Activated CD8-positive, alpha-beta T cell treated with anti-CD3 and anti-CD28 coated beads, Interleukin-2, amount 10 ng/mL, durations not matched to agents 7 days and 5 days (primary cell): ENCODE measurements at places on chromosomes 11 and 22. TPM values are rescaled to one million over a fixed set of nuclear protein-coding genes. Genes with fewer than 3 reads are reported as not detected.

Gene OR52N4
- total RNA-seq = 0.63 TPM

Gene NAALADL1
- 7.5 TPM for total RNA-seq

Gene KRTAP5-9
- not detected for total RNA-seq

Gene SORL1
- total RNA-seq = 107 TPM

Gene CHADL
- total RNA-seq = 0.37 TPM

Gene DEFB131B
- total RNA-seq = not detected

Gene MUC15
- total RNA-seq = not detected

Gene WNT11
- 0.26 TPM for total RNA-seq

Gene MADD
- total RNA-seq = 96.3 TPM

Gene SMIM35
- 2.2 TPM for total RNA-seq

Gene ZNF215
- total RNA-seq = 1.6 TPM

Gene LYVE1
- total RNA-seq = not detected

Gene USP2
- 0.68 TPM for total RNA-seq

Gene POLD4
- 53.2 TPM for total RNA-seq

Gene OR8H3
- not detected for total RNA-seq

Gene PRSS23
- total RNA-seq = not detected

Gene TMEM86A
- total RNA-seq = 0.52 TPM

Gene SYNGR1
- 0.37 TPM for total RNA-seq

Gene MPPED1
- not detected for total RNA-seq
